Activated naive CD4-positive, alpha-beta T cell treated with anti-CD3 and anti-CD28 coated beads, Interleukin-2, amount 50 U/mL, for 16 hours (primary cell): ENCODE measurements at places on chromosomes 1 and 21.

DNA sequence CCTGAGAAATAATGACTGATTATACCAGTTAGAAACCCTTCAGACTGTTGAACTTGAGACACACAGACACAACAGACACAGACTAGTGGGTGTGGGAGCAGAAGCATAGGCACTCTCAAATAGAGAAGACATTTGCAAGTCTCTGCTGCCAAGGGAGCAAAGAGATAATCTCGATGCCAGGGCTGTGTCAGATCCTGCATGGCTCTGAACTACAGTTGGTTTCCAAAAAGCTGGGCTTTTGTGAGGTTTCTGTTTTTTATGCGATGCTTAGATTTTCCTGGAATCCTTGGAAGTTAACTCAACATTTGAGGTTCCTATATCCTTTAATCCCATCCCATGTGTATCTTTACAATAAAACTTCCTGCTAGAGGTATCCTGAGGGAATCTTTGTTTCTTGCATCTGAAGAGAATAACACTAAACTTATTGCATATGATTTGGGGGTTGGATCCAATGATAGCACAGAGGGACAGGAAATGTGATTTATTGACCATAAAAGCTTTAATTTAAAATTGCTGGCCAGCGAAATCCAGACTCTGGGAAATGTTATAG lies 236.4 kb downstream of the SPATA17 start:
- no peak for DNase-seq

DNA sequence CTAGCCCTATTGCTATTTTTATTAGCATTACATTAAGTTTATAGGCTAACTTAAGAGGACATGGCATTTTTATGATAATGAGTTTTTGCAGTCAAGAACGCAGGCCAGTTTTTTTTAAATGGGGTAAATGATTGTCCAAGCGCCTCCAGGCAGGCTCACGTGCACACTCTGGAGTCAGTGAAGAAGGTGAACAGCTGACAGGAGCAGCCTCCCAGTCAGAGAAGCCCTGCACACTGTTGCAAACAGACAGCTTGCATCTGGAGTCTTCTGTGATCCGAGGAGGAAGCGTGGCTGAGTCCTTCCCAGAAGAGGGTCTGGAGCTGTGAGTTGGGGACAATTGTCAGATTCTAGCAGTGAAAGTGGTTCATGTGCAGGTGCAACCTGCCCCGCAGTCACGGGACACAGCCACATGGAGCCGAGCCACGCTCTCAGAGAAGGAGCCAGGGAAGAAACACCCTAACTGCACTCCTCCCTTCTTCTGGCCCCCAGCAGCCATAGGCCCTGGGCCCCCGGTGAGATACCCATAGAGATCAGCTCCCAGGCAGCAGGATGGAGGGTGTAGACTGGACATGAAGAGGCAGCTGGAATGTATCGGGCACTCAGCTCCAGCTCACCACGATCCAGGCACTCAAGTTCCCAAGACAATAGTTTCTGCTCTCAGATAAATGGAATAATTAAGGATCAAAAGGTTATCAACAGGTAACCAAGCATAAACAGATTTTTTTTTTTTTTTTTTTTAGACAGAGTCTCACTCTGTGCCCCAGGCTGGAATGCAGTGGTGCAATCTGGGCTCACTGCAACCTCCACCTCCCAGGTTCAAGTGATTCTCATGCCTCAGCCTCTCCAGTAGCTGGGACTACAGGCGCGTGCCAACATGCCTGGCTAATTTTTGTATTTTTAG lies 26.4 kb downstream of the CAPN2 start:
- no peak for DNase-seq

DNA sequence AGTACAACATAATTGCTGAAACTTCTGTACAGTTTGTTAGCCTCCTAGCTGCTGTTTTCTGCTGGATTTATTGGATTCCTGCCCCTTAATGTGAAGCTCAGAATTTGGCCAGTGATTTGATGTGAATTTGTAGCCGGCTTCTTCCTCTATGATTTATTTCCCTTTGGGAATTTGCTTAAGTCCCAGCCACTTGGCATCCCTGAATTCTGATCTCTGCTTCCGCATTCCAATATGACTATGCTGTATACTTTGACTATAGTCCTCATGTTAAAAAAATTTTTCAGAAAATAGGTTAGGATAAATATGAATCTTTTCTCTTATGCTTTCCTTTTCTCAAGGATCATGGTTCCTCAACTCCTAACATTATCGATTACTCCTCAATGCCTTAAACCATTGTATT lies 12.4 kb upstream of the LRIF1 start:
- DNase-seq, result no peak

DNA sequence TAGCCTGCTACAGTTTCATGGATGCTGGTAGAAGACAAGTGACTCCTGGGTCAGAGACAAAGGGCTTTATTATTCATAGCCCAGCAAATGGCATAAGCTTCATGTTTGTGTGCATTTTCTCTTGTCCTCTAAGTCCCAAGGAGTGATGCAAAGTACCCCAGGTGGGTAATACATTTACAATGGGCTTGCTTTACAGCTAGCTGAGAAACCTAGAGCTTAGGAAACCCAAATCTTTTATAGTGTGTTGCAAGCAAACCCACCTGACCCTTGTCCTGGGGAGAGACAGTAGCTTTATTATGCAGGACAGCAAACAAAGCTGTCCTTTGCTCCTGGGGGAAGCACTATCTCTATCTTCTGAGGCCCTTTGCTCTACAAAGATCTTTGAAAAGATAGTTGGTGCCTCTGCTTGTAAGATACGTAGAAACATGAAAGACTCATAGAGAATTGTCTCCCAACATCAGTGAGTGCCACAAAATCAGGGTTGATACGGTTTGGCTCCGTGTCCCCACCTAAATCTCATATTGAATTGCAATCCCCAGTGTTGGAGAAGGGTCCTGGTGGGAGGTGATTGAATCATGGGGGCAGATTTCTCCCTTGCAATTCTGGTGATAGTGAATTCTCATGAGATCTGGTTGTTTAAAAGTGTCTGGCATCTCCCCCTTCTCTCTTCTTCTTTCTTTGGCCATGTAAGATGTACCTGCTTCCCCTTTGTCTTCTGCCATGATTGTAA lies 315.8 kb upstream of the USP24 start:
- no peak for DNase-seq

- no peak for DNase-seq
These were observed 9.4 kb downstream of the LHX4 start for GRCh38 chr1:180239145-180240096.

DNA sequence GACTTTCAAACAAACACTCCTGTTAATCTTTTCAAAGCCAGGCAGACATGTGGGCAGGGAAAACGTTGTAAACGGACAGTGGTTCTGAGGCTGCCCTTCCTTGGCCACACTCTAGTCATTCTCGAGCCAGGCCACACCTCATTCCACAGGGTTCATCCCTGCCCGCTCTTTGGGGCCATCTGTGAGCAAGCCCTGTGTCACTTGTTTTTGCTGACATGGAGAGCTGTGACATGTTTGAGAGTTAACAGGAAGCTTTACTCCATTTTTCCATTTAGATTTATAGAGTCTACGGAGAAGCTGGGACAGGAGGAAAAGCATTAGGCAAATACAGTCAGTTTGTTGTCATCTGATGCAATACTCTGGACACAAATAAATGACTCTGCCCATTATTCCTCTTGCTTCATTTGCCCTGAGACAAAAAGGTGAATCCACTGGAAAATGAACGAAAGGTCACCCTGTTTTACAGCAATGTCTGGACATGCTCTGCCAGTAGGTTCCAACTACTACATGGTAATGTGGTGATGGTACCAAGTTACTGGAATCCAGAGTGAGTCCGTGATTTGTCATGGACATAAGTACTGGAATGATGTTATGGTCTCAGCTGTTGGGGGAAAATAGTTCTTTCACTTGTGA lies 126.9 kb downstream of the CLIC6 start:
- no peak for DNase-seq

DNA sequence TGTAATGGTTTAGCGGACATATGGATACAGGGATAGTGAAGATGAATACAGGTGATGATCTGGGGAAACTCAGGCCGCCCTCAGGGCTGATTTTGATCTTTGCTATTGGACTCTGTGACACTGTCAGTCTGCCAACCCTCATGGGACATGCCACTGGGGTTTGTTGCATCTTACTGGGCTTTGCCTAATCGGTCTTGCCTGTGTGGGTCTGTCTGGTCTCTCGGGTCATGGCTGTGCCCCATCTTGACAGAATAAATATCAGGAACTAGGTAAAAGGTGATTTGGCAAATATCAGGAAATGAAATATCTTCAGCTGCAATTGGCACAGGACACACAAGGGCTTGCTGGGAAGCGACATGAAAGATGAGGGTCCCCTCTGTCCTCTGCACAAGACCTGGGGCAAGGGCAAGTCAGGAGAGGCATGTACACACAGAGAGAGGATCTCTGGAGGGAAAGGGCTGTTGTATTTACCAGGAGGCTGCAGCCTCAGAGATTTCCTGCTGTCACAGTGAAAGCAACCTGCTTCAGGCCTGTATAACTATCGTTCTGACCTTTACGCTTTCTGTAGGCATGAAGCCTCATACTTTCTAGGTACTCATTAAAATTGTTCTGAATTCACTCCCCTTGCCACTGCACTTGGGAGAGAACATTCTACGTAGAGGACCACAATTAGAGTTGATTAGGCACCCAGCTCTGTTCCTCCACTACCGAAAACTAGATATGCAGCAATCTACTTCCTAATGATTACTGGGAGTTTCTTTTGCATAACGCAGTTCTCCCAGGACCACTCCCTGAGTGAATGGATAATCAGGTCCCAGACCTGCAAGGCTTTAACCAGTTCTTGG lies 52.0 kb upstream of the GADD45A start:
- no peak for DNase-seq

DNA sequence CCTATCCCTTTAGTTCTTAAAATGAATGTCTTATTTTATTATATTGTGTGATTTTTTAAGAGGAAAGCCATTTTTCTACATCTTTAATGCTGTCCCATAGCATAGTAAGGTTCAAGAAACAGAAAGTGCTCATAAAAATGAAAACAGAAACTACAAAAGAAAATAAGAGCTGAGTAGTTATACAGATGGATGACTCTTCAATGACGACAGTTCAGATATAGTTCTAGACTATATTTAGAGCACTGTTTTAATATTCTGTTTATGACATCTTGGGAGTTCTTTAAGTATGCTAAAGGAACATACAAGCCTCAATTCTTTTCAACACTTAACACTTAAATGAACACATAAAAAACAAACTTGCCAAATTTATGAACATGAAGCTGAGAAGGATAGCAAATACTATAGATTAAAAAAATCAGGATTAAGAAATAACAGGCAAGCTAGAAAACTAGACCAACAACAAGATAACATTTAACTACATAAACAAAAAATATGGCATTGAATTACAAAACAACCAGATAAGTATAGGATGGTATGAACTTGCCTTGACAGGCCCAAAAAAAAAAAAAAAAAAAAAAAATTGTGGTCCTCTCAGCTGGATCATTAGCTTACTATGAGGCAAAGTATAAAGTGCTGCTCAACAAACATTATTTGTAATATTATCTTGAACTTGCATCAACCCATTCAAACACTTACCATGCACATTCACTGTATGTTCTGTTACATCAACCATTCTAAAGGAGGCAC lies 87.9 kb downstream of the ZZZ3 start:
- DNase-seq, result no peak
